SW480 (cell line): ENCODE measurements at places on chromosomes 2 and 18.
A peak's percentile ranks its signal among the peaks of the same experiment; 100 is the strongest.

GRCh38 chr2:40592218-40592617 lies 140.3 kb upstream of the SLC8A1 start:
- no peak for DNase-seq

GRCh38 chr18:43054815-43055519 lies 60.5 kb downstream of the RIT2 start:
- DNase-seq, result no peak

DNA sequence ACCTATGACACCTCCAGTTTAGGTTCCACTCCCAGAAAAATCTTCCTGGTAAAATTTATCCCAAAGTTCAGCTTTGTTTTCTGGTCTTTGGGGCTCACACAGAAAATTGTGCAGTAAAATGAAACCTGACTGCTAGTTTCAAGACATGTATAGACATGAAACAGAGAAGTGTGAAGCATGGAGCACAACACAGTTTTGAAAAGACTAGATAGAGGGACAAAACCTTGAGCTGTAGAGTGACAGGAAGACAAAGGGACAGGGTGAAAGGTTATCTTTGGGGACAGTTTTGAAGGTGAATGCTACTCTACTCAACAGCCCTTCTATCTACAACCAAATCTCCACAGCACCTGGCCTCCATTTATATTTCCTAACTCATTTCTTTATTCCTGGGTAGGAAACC lies 352.6 kb downstream of the RBM43 start:
- no peak for DNase-seq

- DNase-seq, result no peak
These were observed 198.9 kb downstream of the ADCYAP1 start for GRCh38 chr18:1103537-1103936.

DNA sequence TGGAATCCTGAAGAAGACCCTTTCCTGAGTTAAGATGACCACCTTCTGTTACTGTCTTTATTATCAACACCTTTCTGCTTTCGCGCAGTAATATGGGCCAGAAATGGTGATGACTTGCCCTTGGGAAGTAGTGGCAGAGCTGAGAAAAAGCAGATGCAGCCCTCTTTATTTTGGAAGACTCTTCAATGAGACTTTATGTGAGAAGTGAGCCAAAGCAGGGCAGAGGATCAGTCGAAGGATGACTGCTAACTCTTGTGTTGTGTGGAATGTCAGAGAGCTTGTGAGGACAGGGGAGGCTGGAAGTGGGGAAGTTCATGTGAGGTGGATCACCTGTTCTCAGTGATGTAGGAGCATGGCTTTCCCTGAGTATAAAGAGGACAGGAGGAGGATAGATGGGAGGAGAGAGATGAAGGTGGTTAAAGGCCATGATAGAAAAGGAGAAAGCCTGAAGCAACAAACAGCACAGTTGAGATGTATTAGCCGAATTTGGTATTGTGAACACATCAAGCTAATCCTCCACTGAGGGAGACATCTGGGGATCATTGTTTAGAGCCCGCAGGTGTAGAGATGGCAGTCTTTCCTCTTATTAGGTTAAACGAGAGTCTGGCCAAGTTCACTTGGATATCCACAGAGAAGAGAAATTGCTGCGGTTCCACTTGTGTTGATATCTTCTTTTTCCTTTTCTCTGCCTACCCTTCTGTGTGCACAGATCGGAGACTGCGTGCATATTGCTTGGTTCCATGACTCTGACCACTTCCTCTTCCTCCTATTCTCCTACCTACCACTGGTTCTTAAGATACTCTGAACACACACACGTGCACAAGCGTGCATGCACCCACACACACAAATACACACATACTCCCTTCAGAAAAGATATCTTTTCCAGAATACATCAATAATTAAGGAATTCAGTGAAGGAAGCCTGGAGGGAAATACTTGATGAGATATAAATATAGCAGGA lies 67.4 kb downstream of the SLC9A2 start:
- no peak for DNase-seq

DNA sequence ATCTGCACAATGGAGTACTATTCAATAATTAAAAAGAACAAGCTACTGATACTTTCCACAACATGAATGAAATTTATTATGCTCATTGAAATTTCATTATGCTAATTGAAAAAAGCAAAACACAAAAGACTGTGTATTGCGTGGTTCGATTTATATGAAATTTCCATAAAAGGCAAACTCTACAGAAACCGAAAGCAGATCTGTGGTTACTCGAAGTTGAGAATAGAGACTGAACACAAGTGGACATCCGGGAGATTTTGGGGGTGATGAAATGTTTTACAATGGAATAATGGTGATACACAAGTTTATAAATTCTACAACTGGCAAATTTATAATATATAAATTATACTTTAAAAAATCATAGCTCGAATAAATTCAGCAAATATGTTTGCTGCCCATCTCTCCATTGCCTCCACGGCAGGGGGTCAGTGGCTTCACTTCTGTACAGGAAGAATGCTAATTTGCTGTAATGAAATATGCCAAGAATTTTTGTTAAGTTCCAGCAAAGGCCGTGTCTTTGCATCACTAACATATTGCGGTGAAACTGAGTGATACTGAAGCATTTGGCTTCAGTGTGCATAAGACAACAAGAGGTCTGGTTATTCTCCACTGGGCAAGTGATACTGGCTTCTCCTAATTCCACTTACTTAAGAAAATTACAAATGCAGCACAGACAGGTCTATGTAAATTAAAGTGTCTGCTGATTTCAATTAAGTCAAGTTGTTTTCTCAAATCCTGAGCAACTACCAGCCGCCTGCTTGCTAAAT lies 96.7 kb downstream of the TMEM163 start:
- DNase-seq, result no peak

DNA sequence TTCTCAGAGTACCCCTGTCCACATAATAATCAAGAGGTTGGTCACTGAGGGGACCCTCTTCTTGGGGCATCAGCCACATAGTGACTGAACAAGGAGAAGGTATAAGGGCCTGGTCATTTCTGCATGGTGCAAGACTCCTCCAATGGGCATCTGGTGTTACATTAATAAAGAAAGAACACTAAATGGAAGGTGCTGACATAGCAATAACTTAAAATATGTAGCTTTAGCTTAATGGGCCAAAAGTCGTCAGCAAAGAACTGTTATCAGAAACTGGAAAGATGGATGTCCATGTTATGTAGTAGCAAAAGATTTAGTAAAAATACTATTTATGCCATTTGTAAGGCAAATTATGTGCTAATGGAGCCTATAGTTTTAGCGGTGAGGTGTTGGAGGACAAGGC lies 916.5 kb upstream of the SOX11 start:
- DNase-seq, result no peak

- DNase-seq, result no peak
These were observed 182.4 kb upstream of the ETAA1 start for GRCh38 chr2:67214585-67215185.

DNA sequence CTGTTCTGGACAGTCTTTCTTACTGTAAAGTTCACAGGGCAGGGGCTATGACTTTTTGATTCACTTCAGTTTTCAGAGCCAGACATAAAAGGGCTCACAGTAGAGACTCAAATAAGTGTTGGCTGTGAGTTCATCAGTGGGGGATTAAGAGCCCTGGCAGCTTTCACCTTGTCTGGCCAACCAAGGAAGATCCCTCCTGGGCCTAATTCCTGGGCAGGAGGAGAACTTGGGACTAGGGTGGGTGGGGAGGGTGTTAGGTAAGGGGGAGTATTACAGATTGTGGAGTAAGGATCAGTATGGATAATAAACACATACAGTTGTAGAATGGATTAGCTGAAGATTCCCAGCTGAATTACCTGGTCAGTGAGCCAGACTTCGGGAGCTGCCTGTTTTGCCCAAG lies 904 bp upstream of the SFXN5 start:
- no peak for DNase-seq

- DNase-seq, result no peak
These were observed 47.5 kb downstream of the SKA1 start for GRCh38 chr18:50422286-50422898.

GRCh38 chr2:64939332-64939917 lies 49.8 kb upstream of the SLC1A4 start:
- no peak for DNase-seq

DNA sequence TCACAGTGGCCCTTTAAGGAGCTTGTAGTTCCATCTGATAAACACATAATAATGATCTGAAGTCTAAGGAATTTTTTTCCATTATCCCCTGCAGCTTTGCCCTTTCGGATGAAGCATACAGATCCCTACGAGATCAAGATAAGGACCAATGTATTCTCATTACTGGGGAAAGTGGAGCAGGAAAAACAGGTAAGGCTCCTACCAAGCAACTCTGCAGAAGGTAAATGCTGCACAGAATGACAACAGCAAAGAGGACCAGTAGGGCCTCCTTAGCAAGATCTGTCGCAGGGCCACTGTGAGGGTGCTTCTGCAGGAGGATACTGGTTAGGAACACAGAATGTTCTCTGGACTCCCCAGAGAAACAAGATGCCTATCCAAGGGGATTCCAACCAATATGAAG lies 84.6 kb downstream of the MYO1B start:
- DNase-seq, result no peak

DNA sequence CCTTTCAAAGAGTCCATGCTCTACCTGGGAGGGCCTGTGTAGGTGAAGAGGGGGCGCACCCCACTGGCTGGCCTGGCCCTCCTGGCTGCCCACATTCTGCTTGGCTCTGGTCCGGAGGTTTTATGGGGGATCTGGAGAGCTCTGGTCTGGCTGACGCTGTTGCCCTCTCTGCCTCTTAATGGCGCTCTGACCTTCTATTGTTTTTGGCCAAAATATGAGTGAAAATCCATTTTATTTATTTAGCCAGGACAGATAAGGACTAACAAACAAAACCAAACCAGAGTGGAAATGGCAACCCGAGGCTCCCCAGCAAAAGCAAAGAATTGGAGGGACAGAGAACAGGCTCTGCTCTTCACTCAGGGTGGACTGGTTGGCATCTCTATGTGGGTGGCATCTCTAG lies 45.7 kb downstream of the PRKCE start:
- no peak for DNase-seq

DNA sequence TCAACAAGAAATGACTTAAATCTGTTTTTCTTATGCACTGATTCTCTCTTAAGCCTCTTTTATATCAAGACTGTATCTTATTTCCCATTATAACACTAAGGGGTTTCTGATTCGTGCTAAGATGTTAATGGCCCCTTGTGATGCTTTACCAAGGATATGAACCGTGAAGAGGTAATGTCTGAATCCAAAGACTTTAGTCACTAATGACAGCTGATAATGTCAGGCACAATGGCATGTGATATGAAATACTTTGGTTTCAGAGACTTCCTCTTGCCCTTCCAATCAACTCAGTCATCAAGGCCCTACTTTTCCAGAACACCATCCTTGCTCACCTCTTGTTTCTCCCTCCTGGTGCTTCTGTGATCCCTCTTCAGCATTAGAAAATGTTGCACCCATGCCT lies 262.8 kb downstream of the KCNE4 start:
- DNase-seq, result no peak

DNA sequence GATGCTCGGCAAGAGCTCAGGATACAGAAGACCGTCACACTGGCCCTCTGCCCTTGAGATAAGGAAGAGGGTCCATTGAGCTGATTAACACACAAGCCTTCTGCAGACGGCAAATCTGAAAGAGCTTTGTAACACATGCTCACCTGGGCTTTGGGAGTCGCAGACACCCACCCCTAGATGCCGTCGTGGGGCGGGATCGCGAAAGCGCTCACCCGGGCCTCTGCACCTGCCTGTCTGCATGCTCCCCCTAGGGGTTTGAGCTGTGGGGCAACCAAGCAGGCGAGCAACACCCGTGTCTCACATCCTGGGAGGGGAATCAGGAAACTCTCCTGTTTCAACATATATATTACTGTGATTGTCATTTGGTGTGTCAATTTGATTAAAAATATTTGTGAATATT lies 99.8 kb upstream of the KCNH7 start:
- DNase-seq, result no peak

DNA sequence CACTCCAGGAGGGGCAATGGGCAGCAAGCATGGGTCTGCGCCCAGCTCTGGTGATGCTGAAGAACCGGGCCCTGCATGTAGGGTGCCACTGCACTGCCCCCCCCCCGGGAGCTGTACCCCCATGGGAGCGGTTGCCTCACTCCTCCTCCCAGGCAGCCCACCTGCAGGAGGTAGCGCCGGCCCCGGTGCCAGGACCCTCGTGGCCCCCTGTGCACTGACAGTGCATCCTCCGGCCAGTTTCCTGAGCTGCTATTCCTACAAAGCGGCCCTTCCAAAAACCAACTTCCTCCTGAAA lies 109.4 kb downstream of the ZNF516 start:
- DNase-seq, result no peak

DNA sequence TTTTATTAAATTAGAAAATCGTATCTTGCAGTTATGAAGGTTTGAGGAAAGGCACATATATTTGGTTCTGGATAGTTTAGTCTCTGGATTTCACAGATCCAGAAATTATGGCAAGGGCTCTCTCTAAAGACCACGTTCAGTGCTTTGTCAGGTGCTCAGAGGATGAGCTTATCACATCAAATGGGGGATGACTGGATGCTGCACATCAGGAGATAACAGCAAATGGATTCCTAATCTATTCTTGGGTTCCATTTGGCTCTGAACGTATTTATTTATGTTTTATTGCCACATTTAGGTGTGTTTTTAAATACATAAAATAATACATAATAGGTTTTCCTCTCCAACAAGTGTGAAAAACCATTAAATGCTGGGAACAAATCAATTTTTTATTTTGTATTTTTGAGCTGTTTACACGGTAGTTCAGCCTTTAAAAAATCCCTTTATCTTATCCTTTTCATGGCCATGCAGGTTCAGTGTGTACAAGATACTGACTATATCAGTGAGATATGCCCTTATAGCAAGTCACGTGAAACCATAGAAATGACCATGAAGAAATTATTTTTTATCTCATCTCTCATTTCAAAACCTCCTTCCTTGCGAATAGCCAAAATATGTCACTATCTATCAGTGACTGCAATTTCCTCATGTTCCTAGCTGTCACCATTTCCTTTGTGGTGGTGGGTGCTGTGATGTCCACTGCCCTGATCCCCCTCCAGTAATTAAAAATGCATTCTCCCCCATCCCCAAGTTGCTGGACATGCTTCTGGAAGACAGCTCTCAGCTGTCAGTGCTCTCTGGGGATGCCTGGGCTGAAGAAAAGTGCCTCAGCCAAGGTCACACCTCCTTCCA lies 25.9 kb upstream of the CXCR4 start:
- DNase-seq, result no peak

DNA sequence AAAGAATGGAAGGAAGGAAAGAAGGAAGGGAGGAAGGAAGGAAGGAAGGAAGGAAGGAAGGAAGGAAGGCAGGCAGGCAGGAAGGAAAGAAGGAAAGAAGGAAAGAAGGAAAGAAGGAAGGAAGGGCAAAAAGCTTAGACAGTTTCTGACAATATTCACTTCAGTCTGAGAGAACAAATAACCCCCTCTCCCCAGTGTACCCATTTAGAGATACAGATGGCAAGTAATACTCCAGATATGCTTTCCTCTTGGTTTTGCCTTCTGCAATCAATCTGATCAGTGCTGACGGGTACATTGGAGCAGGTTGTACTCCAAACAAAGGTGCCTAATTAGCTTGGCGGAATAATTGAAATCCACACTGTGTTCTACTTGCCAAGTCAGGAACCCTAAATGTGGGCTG lies 534.6 kb upstream of the TMEFF2 start:
- DNase-seq, result no peak

- DNase-seq, result no peak
These were observed 84.5 kb downstream of the RND3 start for GRCh38 chr2:150402953-150403352.

- peak; percentile 23 for DNase-seq
These were observed 1139.4 kb upstream of the GYPC start for GRCh38 chr2:125516496-125517109.

GRCh38 chr2:158194229-158194628 lies 92.6 kb downstream of the UPP2 start:
- DNase-seq, result no peak
